Spleen (tissue), 13 donors: ENCODE measurements at places on chromosomes 16 and 17. TPM values are rescaled to one million over a fixed set of nuclear protein-coding genes. Genes with fewer than 3 reads are reported as not detected.

DNA sequence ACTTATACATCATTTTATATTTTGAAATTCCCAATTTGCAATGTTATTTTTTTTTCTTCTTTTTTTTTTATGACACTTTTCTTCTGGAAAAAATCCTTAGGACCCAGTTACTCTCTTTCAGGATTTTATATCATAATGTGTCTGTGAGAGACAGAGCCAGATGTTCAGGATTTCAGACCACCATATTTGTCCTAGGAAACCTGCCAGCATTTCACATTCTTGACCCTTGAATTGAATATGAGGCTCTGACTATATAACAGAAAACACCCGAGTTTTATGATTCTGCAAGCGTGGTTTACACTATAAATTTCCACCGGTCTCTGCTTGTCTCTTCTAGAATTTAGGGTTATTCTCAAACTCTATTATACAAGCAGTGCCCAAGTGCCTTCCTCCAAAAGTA is 621.0 kb downstream of the WWOX start:
- DNase-seq: no peak

DNA sequence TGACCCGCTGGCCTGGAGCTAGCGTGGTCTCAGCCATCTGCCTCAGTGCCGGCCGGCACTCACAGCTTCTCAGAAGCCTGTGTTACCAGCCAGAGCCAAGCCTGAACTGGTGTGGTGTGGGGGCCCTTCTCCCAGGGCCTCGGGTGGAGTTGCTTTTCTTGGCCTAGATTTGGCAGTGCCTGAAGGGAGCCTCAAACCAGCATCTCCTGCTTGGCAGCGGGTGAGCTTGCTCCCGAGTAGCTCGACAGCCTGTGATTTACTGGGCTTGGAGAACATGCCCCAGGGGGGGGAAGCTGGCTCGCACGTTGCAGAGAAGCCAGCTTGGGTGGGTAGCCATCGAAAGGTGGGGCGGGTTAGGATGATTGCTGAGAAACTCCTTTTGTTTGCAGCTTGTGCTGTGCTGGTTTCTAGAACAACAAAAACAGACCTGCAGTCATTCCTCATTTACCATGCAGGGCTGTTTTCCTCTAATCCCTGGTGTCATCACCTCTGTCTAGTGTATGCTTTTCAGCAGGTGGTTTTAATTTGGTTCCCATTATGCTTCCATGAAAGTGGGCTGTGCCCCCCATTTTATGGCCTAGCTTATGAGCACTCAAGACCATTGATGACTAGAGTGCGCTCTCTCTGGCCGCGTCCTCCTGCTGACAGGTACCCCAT is 42.2 kb downstream of the TBCD start:
- no peak for DNase-seq

- DNase-seq: no peak
These were observed 12.4 kb downstream of the CCDC47 start for GRCh38 chr17:63760771-63761539.

DNA sequence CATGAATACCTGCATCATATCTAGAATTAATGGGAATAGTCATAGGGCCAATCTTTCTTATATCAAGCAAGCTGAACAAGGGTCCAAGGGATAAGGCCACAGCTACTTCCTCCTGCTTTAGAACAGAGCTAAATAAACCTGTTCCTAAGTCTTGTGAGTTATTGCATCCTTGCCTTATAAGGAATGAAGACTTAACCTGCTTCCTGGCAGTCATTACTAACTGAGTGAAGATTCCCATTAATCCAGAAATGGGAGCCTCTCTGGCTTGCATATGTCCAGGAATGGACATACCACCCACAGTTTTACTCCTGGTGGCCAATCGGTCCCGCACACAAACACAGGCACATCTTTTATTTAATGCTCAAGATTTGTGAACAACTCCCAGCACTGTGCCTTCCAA is 35.9 kb upstream of the SKAP1 start:
- no peak for DNase-seq

DNA sequence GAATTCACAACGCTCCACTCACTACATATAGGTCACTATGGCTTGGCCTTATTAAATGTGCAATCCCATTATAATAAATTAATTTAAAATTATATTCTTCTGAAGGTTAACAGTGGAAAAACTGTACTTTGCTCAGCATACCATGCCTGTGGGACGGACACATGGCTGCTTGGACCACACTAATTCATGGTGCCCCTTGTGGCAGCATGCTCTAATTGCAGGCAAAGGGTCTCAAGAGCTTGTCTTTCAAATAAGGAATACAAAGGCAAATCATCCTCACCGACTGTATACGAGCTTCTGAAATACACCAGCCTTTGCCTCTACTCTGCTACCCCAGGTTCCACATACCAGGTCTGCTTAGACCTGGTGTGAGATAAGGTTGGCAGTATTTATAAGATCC is 11.7 kb downstream of the SMPD3 start:
- no peak for DNase-seq

DNA sequence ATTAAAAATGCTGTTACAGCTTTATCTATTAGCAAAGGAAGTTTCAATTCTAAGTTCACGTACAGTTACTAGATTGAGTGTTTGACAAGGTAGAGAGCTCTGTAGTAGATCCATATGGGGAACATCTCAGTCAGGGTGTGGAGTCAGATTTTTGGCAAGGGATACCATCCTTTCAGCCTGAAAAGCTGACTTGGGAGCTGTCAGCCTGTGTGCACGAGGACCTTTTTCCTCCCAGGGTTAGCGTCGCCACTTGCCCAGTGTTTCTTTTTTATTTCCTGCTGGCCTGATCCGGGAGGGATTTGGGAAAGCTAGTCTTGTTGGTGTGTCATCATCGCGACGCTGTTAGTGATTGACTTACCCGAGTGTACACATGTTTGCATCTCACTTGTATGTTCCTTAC is 29.5 kb downstream of the WWOX start:
- no peak for DNase-seq

GRCh38 chr17:78844301-78845005 is 3.8 kb upstream of the USP36 start:
- no peak for DNase-seq

DNA sequence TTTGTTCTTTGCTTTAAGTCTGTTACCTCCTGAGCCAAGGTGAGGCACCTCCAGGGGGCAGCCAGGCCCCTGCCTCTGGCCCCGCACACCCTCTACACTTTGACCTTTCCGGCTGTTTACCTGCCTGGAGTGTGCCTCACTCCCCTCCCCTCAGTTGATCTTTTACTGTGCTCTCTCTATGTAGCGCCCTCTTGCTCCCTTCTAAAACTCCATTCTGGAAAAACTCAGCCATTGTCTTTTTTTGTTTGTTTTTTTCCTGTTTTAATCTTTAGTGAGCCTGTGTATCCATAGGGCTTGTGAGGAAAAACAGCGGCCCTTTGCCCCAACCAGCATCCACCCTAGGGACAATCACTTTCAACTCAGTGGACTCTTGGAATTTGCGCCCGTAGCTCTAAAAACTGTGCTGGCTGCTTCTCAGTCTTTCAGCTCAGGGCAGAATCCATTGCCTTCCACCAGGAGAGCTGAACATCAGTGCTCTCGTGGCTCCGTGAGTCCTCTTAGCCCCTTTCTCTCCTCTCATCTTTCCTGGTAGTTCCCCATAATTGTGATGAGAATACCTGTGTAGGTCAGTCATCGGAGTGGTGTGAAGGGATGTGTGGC is 4.3 kb downstream of the AMDHD2 start:
- peak; percentile 47 for DNase-seq

- DNase-seq: peak; percentile 65
These were observed 201.5 kb upstream of the TNRC6C start for GRCh38 chr17:77756846-77757560.

DNA sequence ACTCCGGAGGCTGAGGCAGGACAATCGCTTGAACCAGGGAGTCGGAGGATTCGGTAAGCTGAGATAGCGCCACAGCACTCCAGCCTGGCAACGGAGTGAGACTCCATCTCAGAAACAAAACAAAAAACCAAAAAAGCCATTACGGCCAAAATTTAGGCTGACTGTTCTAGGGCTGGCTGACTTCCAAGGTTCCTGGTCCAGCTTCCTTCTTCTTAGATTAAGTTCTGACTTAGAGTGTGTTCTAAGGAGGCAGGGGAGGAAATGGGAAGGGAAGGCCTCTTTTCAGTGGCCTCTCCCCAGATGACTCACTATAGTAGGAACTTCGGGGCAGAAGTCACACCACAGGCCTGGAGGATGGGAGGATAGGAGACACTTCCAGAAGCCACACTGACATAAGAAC is 27.7 kb upstream of the CLEC18B start:
- DNase-seq: no peak

DNA sequence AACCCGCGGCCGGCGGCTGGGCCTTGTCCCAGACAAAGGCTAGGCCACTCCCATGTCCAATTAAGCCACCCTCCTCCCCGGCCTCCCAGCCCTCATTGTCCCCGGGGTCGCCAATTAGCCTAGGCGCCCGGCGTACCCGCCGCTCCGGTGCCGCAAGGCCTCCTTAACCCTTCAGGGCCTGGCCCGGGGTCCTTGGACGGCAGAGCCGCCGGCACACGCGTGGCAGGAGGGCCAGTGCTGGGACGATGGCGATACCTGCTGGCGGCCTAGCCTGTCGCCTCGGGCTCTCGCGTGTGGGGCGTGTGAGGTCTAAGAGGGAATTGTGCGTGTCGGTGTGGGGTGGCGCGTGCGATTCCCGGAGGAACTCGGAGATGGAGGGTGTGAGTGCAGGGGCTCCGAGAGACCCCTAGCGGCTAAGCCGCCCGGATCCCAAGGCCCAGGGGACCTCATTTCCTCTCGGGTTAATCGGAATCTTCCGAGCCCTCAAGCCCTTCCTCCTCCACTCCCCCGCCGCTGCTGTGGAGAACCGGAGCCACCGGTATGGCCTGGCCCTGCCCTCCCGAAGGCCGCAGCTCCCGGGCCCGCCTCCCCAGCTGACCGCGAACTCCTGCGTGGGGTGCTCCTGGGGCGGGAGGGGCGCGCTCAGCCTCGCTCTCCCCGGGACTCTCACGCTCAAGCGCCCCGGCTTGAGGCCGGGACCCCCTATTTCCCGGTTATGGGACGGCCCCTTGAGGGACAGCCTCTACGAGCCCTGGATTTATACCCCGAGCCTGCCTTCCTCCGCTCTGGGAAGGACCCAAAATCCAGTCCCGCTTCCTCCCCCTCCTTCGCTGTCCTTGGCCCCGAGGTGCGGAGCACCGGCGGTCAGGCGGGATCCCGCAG is 11.9 kb downstream of the TBX2 start:
- peak; percentile 85 for DNase-seq

DNA sequence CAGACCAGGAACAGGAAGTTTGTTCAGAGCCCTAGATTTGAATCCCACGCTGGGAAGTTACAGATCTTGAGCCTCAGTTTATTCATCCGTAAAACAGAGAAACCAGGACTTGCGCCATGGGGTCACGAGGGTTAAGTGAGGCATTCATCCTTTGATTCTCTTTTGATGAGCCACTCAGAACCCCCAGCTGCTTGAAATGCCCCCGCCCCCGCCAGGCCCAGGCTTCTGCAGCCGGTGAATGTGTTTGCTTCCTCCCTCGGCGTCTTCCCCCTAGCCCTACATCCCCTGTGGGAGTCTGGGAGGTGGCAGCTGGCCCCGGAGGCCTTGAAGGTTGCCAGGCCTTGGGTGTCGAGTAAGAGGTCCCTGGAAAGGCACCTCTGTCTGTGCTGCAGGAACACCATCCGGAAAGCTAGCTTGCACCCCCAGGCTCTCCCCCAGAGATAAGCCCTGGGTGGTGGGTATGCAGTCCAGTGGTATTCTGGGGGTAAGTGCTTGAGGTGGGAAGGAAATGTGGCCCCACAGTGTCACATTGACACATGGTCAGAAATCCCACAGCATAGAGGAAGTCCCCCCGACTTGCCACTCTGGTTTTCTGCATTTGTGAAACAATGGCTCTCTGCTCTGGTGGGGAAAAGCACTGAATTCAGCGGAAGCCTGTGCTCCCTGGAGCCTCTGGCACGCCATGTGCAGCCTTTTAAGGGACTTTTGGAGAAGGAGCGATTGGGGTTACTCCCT is 14.9 kb downstream of the IRF8 start:
- peak; percentile 71 for DNase-seq

- DNase-seq: no peak
These were observed 32.0 kb downstream of the POLR3E start for GRCh38 chr16:22329199-22329695.

GRCh38 chr16:21186326-21186691 is 25.1 kb downstream of the ZP2 start:
- no peak for DNase-seq

- DNase-seq: peak; percentile 22
These were observed 5.7 kb upstream of the KRT17 start for GRCh38 chr17:41629826-41630670.

DNA sequence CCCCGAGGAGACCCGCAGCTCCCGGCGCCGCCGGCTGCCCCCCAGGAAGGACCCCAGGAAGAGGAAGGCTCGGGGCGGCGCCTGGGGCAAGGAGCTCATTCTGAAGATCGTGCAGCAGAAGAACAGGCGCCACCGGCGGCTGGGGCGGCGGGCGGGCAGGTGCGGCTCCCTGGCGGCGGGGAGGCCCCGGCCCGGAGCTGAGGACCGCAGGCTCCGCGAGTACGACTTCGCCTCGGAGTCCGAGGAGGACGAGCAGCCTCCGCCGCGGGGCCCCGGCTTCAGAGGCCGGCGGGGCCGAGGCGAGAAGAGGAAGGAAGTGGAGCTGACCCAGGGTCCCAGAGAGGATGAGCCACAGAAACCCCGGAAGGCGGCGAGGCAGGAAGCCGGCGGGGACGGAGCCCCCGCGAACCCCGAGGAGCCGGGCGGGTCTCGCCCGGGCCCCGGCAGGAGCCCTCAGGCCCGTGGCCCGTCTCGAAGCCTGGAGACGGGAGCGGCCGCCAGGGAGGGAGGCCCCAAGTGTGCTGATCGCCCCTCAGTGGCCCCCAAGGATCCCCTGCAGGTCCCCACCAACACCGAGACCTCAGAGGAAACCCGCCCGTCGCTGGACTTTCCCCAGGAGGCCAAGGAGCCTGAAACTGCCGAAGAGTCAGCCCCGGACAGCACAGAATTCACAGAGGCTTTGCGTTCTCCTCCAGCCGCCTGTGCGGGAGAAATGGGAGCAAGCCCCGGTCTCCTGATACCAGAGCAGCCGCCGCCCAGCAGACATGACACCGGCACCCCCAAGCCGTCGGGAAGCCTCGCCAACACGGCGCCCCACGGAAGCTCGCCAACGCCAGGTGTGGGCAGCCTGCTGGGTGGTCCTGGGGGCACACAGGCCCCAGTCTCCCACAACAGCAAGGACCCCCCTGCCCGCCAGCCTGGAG is 22.3 kb upstream of the ZFPM1 start:
- DNase-seq: peak; percentile 89

GRCh38 chr16:27325736-27326135 is 12.0 kb downstream of the IL4R start:
- peak; percentile 37 for DNase-seq

DNA sequence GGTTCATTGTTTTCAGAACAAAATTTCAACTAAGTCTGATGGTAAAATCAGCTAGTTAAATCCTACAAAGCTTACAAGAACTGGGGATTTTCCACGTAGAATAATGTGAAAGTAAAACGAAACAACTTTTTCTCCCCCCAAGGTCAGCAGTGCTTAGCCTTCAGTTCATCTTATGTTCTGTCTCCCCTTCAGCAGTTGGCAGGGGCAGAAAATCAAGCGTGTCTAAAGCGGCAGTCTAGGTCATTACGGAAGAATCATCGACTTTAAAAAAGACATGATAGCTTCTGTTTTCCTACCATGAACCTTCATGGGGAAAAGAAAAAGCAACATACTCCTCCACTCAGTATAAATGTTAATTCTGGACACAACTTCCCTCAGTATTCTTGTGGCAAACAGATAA is 50.7 kb downstream of the GNA13 start:
- no peak for DNase-seq

The SCN4A gene
- total RNA-seq: 3.8 TPM

The KRTAP1-5 gene
- total RNA-seq: not detected

The OR3A3 gene
- not detected for total RNA-seq

The TBC1D3K gene
- total RNA-seq: not detected

The TNFRSF17 gene
- total RNA-seq: 8.9 TPM

The NUP88 gene
- 67.8 TPM for total RNA-seq

The ZDHHC7 gene
- 52.3 TPM for total RNA-seq
